ENCODE measurements at places on chromosomes 3 and 15.

DNA sequence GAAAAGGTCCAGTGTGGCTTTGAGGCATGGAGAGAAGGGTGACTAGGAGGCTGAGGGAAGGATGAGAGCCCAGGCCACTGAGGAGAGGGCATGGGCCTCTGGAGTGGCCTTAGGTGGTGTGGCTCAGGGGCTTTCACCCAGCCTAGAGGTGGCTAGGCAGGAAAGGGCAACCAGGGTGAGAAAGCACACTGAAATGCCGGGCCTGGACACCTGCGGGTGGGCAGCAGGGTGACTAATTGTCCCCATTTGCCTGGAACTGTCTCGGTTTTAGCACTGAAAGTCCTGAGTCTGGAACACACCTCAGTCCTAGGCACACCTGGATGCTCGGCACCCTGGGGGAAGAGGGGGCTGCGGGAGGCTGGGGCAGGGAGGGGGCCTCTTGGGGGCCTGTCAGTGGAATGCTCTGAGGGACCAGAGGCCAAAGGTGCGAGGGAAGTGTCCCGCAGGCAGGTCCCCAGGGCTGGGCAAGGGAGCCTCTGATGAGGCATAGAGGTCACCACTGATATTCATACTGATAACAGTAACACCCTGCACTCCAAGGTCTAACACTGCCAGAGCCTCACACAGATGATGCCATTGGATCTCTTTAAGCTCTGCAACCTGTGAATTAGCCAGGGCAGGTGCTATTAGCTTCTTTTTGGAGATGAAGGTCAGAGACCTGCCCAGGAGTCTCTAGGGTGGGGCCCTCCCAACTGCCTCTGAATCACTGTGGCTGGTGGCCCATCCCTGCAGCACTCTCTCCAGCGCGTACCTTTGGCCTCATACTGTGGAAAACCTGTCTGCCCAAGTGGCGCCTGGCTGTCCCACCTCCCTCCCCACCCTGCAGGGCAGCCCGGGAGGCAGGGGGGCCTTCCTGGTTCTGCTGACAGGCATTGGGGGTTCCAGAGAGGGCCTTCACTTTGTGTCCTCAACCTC, 3.0 kb upstream of the PHGR1 start:
- no peak for DNase-seq

GRCh38 chr3:26962492-26963360, 340.2 kb downstream of the LRRC3B start:
- no peak for DNase-seq

GRCh38 chr3:99839613-99840012, 22.0 kb downstream of the CMSS1 start:
- no peak for DNase-seq

GRCh38 chr15:90814191-90814821, 54.1 kb upstream of the FURIN start:
- DNase-seq: no peak

DNA sequence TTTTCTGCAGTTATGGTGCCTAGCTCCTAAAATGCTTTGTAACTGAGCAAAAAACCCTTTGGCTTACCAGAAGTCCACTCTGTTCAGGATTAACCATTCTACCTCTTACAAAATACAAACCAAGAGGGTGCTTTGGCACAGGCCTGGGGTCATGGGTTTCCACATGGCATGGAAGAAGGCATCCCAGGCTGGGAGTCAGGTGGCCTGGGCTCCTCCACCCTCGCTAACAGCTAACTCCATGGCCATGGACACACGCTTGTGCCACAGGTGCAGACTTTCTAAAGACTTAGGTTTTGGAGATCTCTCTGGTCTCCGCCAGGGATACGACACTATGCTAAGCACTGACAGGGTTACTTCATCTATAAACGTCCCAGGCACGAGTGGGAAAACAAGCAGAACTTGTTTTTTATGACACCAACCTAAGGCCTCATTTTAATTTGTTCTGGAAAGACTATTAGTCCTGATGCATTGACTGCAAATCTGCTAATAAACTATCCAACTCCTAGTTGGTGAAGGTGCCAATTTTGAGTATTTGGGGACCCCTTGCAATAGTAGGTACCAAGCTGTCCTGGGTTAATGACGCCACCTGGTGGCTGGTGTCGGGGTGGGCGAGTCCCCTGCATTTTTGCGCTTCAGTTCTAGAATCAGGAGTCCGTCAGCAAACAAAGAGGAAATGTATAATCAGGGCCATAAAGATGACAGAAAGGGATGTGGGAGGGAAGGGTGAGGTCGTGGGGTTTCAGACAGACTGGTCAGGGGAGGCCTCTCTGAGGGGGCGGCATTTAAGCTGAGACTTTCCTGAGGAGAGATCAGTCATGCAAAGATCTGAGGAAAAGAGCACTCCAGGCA, 10.3 kb upstream of the ALDH1A3 start:
- peak; percentile 7 for DNase-seq

DNA sequence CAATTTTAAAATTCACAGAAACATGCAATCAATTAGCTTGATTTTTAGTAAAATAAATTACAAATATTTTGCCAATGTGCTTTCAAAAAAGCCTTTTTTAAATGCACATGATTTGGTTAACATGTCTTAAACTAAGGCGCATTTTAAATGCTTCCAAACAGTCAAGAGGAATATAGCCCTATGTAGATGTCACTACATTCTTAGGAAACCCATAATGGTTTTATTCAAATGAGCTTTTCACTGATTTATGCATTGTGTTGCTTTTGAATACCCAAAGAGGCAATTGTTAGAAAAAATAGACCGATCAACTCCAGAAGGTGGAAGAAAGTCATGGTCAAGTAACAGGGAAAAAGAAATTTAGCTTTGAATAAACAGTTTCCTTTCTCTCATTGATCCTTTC, 366.9 kb upstream of the PPP2R3A start:
- no peak for DNase-seq

DNA sequence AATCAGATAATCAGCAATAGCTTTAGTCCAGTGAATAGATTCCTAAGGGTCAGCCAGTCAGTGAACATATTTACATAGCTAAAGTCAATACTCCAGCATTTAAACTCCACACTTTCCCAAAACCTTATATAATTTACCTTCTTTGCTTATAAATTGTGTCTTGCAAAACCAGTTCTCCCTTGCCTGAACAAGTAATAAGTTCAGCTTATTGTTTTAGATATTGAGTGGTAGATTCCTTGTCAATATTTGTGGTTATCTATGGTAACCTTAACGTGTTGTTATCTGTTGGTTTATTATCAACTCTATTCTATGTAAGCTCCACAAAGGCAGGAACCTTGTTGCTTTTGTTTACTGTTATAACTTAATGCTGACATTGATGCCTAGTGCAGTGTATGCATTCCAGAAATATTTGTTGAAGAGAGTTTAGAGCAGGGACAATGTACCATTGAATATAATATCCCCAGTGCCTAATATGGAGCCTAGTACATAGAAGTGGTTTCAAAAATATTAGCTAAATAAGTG, 24.0 kb downstream of the PLSCR5 start:
- no peak for DNase-seq

- no peak for DNase-seq
Observed at GRCh38 chr3:57046101-57046765, 14.2 kb upstream of the SPATA12 start.

GRCh38 chr3:77093101-77093500, 53.2 kb downstream of the ROBO2 start:
- no peak for DNase-seq

GRCh38 chr3:41688595-41689380, 273.1 kb downstream of the ULK4 start:
- no peak for DNase-seq

DNA sequence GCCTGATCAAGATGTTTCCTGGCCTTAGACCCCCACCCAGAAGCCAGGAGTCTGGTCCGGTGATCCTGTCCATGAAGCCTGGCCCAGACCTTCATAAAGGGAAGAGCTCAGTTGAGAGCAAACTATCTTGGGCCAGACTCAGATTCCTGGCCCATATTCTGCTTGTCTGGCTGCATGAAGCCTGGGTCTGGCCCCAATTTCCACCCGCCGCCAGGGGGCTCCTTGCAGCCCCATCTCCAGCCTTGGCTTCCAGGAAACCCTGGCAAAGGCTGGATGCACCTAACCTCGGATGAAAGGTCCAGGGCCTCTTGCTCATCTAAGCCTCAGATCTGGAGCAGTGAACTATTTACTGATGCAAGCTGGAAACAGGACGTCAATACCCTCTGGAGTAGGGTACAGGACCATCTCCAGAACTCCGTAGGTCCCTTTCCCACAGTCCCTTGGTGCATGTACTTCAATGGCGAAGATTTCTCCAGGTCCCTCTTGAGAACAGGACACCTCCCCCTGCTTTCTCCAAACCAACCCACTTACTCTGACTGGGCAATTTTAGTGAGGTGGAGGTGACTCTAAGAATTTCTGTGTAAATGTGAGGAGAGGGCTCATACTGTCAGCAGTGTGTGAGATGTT, 5.6 kb downstream of the FOXL2 start:
- DNase-seq: no peak

DNA sequence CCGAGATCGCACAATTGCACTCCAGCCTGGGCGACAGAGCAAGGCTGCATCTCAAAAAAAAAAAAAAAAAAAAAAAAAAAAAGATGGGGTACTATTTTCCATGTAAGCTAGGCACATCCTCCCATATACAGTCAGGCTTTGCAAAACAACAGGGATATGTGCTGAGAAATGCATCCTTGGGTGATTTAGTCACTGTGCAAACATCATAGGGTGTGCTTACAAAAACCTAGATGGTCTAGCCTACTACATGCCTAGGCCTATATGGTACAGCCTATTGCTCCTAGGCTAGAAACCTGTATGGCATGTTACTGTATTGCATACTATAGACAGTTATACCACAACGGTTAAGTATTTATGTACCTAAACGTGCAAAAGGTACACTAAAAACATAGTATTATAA, 75.0 kb downstream of the TTBK2 start:
- DNase-seq: no peak

GRCh38 chr3:189457201-189457607, 174.0 kb upstream of the TP63 start:
- no peak for DNase-seq

DNA sequence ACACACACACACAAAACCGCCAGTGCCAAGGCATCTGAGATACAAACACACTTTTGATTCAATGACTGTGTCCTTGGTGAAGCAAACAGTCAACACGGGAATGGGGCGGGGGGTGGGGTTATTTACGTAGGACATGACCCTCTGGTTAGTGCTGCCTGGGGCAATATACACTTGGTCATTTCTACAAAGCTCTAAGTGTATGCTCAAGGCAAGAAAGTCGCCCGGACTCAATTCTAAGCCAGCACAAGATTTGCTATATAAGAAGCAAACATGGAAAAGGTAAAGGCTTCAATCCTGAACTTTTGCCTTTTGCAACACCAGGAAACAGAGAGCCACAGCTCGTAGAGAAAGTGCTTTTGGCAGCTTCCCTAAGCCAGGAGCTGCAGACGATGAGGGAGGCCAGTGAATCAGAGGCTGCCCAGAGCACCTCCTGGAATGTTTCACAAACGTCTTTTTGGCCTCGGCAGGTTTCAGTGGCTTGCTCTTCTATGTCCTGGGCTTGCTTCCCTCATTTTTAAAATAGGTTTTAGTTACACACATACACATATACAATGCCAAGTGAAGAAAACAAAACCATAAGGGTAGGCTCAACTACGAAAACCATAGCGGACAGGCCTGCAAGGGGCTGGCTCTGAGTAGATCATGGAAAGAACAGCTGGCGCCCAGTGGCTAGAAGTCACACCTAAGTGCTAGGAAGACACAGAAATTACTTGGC, 73.6 kb downstream of the TM4SF4 start:
- DNase-seq: no peak

GRCh38 chr3:153291059-153291685, 129.1 kb downstream of the RAP2B start:
- DNase-seq: no peak

- no peak for DNase-seq
Observed at GRCh38 chr3:66592016-66592761, 91.4 kb upstream of the LRIG1 start.

GRCh38 chr3:29319798-29320197, 38.9 kb downstream of the RBMS3 start:
- no peak for DNase-seq

GRCh38 chr15:85772668-85773067, 22.1 kb downstream of the KLHL25 start:
- DNase-seq: no peak

- DNase-seq: no peak
Observed at GRCh38 chr3:8629151-8630021, 15.2 kb downstream of the SSUH2 start.

DNA sequence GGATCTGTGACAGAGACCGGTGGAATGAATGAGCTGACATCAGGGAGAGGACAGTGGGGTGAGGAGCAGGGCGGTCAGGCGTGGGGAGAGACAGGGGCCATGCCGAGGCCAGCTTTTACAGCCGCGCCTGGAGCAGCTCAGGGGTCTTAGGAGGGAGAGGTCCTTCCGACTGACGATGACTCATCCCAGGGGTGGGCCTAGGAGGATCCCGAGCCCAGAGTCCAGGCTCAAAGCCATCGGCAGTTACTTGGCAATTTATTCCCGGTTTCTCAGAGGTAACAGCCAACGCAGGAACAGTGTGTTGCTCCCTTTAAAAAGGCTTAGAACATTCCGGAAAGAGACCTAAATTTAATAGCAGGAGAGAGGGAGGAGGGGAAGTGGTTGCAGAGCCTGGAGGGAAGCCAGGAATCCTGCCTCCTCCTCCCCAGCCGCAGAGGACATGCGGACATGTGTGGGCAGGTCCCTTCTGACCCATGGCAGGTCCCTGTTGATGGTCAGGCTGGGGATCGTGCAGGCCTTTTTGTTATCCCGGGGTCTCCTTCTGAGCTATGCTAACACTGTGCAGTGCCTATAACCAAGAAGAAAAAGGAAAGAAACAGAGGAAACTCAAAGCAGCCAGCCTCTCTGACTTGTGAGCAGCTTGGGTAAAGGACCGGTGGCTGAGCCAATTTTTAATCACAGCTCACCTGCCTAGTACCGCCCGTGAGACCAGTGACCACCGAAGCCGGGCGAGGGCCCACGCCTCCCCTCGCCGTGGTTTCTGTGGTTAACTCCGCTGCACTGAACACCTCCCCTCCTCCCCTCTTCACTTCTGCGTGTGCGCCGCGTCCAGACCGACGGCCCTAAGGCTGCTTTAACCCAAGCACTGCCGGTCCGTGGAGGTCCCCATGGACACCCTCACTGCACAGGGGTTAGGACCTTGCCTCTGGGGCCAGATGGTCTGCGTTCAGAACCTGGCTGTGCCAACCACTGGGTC, 392.4 kb upstream of the PROK2 start:
- DNase-seq: no peak

DNA sequence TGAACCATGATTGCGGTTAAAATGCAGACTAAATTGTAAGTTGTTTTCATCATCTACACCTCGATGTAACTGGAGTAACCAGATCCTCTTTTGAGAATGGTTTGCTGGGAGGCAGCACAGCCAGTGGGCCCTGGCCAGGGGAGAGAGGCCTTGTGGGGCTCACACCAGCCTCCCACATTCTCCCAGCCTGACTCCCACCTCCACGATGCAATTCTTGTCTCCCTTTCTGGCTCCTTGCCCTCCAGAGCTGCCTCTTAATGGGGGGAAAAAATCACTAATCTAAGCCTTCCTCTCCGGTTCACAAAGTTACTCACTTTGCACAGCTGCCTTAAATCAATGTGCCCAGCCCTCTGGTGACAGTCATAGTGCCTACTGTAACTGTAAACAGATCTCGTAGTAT, 17.9 kb upstream of the PAQR5 start:
- DNase-seq: no peak
